Stimulated activated memory B cell treated with anti-CD40 and anti-IgM and Interleukin-4, amounts not matched to agents 10 μg/mL and 1 μg/mL and 100 μg/mL, for 72 hours (primary cell): ENCODE measurements at places on chromosomes 16 and 17.
A peak's percentile ranks its signal among the peaks of the same experiment; 100 is the strongest.

DNA sequence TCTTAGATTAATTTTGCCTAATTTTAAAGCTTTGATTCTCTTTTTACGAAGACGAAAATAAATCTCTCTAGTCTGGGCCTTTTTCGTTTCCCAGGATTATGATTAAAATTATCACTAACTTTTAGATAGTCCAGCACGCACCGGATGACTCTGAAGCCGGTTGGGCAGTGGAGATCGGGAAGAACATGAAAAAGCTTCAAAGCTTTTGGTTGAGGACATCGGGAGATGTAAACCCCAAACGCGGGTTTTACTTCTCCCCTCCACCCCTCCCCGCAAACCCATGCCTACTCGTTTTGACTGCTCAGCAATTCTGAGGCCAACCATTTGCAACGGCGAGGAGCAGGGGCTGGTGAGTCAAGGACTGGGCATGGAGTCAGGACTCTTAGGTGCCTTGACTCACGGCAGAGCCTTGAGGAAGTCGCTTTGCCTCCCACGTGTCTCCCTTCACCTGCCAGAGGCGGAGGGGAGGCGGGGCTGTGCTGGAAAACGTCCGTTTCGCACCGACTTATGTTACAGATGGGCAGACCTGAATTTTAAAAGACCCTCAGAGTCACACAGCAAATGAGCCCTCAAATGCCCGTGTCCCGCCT, 989 bp upstream of the DUSP14 start:
- ATAC-seq, result peak; percentile 13

GRCh38 chr17:28478712-28479615, 5.5 kb downstream of the SLC13A2 start:
- ATAC-seq, result no peak

DNA sequence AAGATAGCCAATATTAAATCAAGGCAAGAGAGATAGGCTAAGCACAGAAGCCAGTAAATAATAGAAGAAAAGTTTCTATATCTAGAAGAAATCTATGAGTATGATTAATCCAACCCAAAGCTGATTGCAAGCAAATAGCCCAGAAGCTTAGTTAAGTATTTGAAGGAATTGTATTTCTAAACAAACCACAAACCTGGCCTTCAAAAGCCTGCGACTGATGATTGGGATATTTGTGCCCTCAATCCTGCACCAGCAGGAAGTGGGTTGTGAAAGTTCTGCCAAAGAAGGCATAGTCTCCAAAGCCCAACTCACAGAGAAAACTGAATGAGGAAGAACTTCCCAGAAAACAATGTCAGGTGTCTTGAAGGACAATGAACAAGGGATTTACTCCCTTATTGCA, 114.5 kb upstream of the C17orf78 start:
- no peak for ATAC-seq

GRCh38 chr17:81844327-81844851, 9.5 kb upstream of the PPP1R27 start:
- ATAC-seq, result no peak

DNA sequence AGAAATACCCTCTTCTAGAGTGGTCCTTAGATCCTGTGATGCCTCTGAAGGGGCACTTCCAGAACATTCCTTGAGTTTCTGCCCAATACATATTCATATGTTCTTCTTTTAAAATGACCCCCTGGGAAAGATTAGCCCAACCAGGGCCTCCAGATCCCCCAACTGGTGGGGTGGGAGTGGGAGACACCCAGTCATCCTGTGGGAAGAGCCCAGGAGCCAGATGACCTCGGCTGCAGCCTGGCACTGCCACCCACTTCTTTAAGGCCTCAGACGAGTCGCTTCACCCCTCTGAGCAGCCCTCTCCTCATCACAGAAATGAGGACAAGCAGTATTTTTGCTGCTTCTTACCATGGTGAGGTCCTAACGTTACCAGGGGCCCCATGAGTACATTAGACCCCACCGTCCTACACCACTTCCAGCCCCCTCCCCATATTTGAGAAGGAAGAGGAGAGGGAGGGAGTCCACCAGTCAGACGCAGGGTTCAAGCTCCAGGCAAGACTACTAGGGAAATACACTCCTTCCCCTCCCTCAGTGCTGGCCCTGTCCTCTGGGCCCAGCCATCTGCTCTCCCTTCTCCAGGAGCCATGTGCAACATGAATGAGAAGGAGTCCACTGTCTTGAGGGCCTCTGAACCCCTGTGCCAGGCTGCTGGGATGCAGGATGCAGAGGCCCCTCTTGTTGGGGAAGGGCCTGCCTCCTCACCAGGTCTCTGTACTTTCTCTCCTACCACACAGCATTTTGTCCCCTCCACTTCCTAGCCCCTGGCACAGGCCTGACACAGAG, 11.8 kb downstream of the MPO start:
- no peak for ATAC-seq
